ENCODE measurements at places on chromosomes 11 and 22.

GRCh38 chr11:98507208-98507607 lies 513.5 kb upstream of the CNTN5 start:
- DNase-seq: no peak

DNA sequence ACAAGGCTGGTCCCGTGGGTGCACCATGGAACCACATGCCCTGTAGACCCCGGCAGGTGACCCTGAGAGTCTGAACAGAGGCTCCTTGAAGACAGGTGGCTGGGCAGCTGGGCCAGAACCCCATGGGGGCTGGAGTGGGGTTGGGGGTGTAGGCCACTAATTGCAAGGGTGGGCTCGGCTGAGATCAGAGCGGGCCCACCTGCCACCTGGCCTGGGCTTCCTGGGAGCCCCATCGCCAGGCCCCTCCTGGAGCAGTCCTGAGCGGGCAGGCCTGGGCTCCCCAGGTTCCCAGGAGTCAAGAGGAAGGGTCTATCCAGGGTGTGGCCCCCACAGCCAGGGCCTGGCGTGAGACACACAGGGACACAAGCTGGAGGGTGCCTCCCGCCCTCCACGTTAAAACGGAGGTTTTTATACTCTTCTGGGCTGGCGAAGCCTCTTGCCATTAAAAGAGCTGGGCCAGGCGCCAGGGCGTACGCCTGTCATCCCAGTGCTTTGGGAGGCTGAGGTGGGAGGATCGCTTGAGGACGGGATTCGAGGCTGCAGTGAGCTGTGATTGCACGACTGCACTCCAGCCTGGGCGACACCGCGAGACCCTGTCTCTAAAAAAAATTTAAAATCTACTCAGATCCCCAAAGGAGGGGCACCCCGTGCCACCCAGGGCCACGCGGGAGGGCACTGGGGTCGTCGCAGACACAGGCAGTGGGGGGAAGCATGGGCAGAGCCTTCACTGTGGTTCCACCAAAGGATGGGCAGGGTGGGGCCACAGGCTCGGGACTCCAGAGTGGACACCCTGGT lies 4.8 kb upstream of the TRABD start:
- DNase-seq: no peak

DNA sequence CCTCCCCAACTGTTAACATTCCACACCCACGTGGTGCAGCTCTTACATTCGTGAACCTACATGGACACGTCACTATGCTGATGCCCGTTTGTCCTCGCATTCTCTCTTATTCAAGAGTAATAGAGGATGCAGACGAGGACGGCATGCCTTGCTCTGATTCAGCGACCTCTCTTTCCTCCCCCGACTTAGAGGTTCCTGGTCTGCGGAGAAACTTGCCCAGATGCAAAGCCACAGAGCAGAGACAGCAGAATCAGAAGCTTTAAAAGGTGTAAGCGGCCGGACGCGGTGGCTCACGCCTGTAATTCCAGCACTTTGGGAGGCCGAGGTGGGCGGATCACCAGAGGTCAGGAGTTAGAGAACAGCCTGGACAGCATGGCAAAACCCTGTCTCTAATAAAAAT lies 288.0 kb downstream of the NTM start:
- DNase-seq: no peak

DNA sequence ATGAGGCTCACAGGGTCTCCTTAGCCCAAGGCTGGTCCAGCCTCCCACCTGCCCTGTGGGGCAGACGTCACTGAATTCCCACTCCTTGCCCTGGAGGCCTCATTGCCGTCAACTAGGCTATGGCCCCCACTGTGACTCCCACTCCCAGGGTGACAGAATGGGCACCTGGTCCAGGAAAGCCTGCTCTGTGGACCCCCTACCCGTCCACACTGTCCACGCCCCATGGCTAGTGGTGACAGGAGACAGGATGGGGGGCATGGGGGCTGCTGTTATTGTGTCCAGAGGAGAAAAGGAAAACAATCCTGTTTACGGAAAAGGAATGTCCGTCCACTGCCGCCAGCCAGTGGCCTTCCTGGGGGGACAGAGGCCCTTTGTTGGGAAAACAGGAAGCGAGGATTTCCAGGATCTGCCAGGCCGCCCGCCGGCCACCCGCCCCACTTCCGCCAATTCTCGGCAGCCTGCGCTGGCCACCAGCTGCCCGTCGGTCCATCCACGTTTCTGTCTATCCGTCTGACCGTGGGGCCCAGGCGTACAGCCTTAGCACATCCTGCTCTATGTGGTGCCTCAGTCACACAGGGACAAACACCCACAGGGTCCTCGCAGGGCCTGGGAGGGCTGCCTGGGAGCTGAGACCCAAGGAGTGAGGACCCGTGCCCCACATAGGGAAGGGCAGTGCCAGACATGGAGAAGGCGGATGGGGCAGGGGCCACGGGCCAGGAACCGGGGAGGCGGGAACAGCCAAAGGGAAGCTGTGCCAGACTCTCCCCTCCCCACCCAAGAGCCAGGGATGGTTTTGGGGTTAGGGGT lies 19.5 kb downstream of the CRELD2 start:
- DNase-seq: no peak

DNA sequence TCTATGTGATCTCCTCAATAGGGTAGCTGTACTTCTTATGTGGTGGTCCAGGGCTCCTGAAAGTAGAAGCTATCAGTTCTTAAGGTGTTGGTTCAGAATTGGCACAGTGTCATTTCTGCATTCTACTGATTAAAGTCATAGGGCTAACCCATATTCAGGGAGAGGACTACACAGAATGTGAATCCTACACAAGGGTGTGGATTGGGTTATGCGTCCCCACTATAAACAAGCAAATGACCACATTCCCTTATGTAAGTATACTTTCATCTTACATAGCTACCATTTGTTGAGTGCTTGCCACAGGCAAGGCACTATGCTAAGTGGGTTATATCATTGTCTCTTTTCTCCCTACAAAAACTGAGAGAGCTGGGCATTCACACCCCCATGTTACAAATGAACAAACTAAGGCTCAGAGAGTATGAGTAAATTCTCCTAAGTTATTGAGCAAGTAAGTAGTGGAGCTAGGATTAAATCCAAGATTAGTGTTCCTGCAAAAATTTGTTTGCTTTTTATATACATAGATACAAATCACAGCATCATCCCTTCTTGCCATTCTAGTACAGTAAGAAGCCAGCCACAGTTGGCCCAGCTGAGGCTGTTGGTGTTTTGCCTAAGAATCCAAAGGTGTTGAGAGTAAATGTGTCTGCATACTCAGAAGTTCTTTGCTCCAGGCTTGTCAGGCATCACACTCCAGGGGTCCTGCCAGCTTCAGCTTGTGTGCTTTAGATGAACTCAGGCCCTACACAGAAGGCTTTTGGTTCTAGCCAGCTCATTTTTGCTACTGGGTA lies 157.8 kb downstream of the KIF18A start:
- DNase-seq: no peak

GRCh38 chr11:20125927-20126326 lies 34.3 kb downstream of the DBX1 start:
- no peak for DNase-seq

Data from NCI-H526 (cell line).